ENCODE measurements at places on chromosomes 1 and 21. TPM values are rescaled to one million over a fixed set of nuclear protein-coding genes. Genes with fewer than 3 reads are reported as not detected.

The GCSAML gene
- not detected for total RNA-seq

The PRKAA2 gene
- total RNA-seq: 0.07 TPM

The CORT gene
- not detected for total RNA-seq

GRCh38 chr1:71621785-71622184 lies 541.0 kb upstream of the ZRANB2 start:
- no peaks in the 10 kb centered on the region for H3K27me3 ChIP-seq
- H3K27ac ChIP-seq: peak overlapping the region; percentile 59
- H3K36me3 ChIP-seq: peaks cover 4% of the 10 kb centered on the region
- H3K4me3 ChIP-seq: peak overlapping the region; percentile 59
- H3K4me1 ChIP-seq: peaks cover 22% of the 10 kb centered on the region

- H3K27me3 ChIP-seq: peaks cover 12% of the 10 kb centered on the region
- DNase-seq: peak; percentile 50
- H3K36me3 ChIP-seq: peaks cover 5% of the 10 kb centered on the region
- peak overlapping the region; percentile 92 for H3K4me3 ChIP-seq
- H3K27ac ChIP-seq: peak overlapping the region; percentile 99
Measured at GRCh38 chr1:156458181-156458503, 42.4 kb downstream of the MEF2D start.

DNA sequence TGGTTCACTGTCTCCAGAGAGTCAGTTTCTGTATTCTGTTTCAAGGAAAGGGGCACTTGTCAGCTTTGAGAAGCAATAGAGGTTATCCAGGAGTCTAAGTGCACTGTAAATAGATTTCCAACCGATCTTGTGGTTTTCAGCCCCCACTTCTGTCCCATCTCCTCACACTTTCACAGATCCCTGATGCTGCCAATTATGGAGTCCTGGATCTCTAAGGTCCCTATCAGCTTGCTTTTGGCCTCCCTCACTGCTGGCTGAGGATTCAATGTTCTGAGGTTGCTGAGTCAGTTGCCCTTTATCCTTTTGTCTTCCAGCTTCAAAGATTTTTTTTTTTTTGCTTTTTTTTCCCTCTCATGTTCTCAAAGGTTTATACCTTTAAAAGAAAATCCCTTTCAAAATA lies 98.4 kb downstream of the DIRAS3 start:
- no peaks in the 10 kb centered on the region for H3K27me3 ChIP-seq
- no peak for DNase-seq
- H3K4me3 ChIP-seq: no peak overlapping the region
- no peak overlapping the region for H3K27ac ChIP-seq
- H3K36me3 ChIP-seq: no peaks in the 10 kb centered on the region

- no peak overlapping the region for H3K27ac ChIP-seq
- H3K36me3 ChIP-seq: no peaks in the 10 kb centered on the region
- peaks cover 24% of the 10 kb centered on the region for H3K4me1 ChIP-seq
- no peaks in the 10 kb centered on the region for H3K27me3 ChIP-seq
Measured at GRCh38 chr1:170377896-170378634, 153.9 kb upstream of the GORAB start.

- no peak overlapping the region for H3K4me3 ChIP-seq
- H3K4me1 ChIP-seq: no peaks in the 10 kb centered on the region
- H3K27me3 ChIP-seq: no peaks in the 10 kb centered on the region
- H3K36me3 ChIP-seq: no peaks in the 10 kb centered on the region
- no peak overlapping the region for H3K27ac ChIP-seq
Measured at GRCh38 chr1:197249324-197249723, 18.7 kb upstream of the CRB1 start.

All from HFFc6 (cell line).